Fibroblast of upper back skin (primary cell): ENCODE measurements at places on chromosomes 13 and 19.

DNA sequence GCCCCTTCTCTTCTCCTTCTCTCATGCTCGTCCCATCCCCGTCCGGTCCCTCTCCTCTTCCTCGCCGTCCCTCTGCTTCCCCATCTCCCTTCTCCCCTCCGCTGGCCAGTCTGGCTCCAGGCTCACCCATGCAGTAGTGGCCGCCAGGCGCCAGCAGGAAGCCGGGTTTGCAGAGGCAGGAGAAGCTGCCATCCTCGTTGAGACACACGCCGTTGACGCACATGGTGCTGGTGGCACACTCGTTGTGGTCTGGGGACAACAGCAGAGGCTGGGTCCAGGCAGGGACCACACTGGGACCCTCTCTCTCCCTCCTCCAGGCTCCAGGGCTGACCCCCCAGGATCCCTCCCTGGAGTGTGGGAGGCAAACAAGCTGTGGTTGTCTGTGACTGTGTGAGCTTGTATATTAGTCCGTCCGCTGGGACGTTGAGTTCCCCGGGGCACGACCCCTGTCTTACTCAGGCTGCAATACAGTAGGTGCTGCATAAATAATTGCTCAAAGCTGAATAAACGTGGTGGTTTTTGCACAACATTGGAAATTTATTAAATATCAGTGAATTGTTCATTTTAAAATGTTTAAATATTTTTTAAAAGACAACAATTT is 16.4 kb downstream of the FBN3 start:
- DNase-seq = no peak

GRCh38 chr13:50437252-50437651 is 406.2 kb downstream of the DLEU7 start:
- no peak for DNase-seq

DNA sequence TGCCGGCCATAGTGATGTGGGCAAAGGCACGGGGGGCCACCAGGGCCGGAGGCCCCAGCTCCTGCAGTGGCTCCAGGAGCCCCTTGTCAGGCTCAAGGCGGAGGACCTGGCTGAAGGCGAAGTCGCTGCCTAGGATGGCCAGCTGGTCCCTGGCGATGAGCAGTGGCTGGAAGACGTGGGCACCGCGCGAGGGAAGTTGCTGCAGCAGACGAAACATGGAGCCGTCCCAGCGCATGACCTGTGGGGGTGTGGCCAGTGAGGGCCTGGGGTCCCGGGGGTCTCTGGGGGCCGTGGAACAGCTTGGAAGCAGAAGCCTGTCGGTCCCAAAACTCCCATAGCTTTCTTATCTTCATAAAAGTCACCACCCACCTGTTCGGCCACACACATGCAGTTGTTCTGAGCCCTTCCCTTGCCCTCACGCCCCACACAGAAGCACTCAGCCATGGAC is 9.6 kb downstream of the LGI4 start:
- DNase-seq = no peak

DNA sequence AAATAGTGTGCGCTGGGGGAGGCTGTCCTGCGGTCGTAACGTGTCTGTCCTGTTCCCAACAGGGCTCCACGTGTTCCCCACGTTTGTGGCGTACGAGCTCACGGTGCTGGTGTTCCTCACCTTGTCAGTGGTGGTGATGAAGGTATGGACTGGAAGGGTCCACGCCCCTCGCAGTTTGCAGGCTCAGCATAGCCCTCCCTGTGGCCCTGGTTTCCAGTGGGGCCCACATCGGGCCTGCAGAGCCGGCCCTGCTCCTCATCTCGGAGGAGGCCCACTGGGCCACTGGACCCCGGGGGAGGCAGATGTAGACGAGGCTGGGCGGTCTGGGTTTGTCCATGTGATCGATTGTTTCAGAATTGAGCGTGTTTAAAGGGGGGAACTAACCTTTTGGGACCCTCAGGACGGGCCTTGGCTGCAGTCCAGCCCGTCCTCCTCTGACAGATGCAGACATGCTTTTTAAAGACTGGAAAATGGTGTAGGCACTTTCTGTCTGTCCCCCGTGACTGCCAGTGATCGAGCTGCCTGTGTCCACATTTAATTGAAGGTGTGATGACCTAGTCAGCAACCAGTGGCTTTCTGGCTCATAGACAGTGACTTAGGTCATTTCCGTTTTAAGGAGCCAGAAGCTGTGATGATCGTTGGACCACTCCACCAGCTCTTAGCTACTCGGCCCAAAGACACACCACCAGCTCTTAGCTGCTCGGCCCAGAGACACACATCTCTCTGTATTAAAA is 37.1 kb upstream of the TFDP1 start:
- no peak for DNase-seq

DNA sequence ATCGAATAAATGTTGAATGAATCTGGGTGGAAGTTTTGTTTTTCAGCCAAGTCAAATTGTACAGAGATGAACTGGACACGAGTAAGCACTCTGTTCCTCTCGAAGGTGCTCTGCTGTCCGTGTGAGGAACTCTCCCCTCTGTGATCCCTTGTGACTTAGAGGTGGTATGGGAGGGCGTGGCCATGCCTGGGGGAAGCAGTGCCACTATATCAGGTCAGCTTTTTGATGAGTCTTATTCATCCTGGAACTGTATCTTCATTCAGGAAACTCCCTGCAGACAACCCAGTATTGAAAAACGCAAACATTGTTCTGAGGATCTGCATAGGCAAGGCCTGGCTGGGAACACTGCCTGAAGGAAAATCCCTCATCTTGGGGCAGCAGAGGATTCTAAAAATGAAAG is 45.7 kb upstream of the FLT1 start:
- DNase-seq = peak; percentile 13

DNA sequence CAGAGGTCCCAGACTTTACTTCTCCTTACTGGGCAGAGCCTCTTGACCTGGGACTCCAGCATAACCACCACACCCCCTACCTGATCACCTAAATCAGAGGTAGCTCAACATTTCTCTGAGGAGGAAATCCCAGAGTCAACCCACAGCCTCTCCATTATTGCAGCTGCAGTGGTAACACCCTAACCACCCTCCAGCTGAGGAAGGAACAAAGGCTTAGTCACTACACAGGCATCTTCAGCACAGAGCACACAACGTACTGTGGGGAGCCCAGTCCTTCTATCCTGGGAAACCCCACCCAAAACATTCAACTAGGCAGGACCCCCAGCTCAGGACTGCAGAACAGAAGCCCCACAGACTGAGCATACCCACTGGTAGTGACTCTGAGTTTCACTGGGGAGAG is 824.7 kb upstream of the SLITRK5 start:
- no peak for DNase-seq

DNA sequence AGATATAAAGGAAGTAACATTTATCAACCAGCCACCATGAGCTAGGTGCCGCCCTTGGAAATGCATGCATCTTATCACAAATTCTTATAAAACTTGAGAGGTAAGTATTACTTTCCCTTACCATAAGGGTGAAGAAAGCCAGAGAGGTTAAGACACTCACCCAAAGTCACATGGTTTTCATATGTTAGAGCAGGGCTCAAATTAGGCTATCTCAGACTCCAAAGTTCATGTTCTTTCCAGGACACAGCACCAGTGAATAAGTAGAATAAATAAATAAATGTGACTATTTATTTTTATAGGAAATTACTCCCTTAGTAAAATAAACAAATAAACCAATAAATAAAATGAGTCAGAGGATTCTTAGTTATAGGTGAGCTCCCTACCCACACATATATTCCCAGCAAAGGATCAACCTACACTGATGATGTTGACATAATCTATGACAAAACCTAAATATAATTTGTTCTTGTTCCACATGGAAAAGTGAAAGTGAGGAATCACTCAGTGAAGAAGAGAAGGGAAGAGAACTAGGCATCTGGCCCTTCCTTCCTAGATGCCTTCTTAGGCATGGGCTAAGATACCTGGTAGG is 27.2 kb downstream of the SPRY2 start:
- no peak for DNase-seq

GRCh38 chr13:40080676-40081075 is 425.2 kb downstream of the COG6 start:
- DNase-seq = no peak

- DNase-seq = no peak
Measured at GRCh38 chr19:12112701-12113100, 27.4 kb downstream of the ZNF20 start.

DNA sequence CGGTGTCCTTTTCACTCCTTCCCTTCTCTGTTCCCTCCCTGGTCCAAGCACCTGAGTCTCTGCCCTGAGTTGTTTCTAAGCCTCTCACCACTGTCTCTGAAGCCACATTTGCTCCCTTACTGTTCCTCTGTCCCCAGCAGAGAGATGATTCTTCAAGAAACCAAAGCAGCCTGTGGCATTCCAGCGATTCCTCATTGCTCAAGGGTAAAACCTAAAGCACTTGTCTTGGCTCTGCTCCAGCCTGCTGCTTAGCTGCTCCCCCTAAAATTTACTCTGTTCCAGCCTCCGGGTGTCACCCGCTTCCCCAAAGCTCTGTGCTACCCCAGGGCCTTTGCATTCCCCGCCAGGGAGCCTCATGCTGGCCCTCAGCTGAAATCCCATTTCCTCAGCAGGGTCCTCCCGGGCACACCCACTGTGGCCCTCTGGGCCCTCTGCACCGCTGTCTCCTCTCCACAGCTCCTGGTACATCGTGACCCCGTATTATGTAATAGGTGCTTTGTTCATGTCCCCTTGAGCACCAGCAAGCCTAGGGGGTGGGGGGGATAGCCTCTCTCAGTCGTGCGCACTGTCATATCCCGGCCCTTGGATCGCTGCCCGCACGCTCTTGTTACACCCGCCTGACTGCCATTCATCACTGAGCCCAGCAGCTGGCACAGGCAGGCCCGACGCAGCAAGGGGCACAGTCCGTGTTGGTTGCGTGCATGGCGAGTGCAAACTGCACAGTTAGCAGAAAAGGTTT is 15.8 kb downstream of the TECR start:
- peak; percentile 25 for DNase-seq

- DNase-seq = no peak
Measured at GRCh38 chr13:102240110-102240509, 161.7 kb downstream of the FGF14 start.

DNA sequence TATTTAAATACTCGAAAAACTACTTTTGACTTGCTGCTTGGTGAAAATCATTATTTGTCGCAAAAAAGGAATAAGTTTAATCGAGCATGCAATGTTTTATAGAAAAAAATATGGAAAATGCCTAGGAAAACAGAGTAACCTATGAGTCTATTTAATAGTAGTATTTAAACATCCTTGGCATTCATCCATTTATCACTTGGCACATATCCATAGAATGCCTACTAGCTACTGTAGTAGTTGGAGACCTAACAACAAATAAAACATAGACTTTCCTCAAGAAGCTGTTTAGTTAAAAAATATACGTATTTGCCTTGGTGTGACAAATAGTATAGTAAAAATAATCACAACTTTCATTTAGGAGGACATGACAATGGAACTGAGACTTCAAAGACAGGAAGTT is 302.1 kb downstream of the DIAPH3 start:
- no peak for DNase-seq

- peak; percentile 45 for DNase-seq
Measured at GRCh38 chr13:102693776-102694175, 1.1 kb downstream of the METTL21C start.

GRCh38 chr13:100827489-100828176 is 153.0 kb upstream of the TMTC4 start:
- peak; percentile 9 for DNase-seq

DNA sequence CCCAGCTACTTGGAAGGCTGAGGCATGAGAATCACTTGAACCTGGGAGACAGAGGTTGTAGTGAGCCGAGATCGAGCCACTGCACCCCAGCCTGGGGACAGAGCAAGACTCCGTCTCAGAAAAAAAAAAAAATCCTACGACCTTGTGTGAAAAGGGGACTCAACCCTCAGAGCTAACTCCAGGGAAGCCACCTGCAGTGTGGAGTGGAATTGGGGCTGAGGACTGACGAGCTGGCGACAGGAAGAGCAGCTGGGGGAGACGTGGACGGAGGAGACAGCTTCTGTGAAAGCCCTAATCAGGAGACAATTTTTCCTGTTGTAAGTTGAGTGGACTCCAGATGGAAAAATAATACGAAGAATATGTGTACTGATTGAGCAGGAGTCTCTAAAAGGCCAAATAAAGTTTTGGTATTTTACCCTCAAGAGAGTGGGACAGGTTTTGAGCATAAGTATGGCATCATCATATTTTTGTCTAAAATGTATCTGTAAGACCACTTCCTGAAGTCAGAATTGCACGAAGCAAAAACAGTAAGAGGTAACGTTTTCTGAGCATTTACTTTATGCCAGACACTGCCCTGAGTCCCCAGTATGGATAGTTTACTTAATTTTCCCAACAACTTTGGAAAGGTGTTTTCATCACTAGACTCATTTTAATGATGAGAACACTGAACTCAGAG is 12.0 kb upstream of the LAIR1 start:
- no peak for DNase-seq

DNA sequence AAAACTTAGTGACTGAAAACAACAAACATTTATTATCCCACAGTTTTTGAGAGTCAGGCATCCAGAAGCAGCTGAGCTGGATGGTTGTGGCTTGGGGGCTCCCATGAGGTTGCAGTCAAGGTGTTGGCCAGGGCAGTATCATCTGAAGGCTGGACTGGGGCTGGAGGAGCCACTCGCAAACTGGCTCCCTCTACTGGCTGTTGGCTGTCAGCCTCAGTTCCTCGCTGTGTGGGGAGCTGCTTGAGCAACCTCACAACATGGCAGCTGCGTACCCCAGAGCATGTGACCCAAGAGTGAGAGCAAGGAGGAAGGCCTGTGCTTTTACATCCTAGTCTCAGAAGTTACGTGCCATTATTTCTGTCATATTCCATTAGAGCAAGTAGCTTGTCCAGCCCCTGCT is 9.7 kb downstream of the YJU2 start:
- no peak for DNase-seq

- no peak for DNase-seq
Measured at GRCh38 chr19:52277471-52277870, 8.1 kb downstream of the ZNF766 start.

DNA sequence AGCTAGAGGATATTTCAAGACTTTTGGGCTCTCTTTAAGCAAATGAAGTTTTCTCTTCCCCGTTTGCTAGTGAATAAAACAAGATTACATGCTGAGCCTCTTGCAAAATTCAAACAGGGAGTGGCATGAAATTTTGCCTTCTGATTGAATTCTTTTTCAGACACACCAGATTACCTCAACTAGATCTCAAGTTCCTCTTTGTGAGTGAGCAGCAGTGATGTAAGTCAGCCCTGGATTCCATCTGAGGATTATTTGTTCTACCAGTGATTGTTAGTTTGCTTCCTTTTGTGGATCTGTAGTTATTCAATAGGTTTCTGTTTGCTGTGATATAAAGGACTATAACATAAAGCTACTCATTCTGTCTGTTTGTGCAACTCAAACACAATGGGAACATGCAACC is 407.7 kb downstream of the LMO7 start:
- no peak for DNase-seq
